ENCODE measurements at places on chromosomes 11 and 22.

GRCh38 chr22:31329029-31329428 is 17.1 kb downstream of the PATZ1 start:
- no peak for DNase-seq

- DNase-seq, result no peak
Measured at GRCh38 chr22:50674606-50675552, 2.3 kb downstream of the SHANK3 start.

DNA sequence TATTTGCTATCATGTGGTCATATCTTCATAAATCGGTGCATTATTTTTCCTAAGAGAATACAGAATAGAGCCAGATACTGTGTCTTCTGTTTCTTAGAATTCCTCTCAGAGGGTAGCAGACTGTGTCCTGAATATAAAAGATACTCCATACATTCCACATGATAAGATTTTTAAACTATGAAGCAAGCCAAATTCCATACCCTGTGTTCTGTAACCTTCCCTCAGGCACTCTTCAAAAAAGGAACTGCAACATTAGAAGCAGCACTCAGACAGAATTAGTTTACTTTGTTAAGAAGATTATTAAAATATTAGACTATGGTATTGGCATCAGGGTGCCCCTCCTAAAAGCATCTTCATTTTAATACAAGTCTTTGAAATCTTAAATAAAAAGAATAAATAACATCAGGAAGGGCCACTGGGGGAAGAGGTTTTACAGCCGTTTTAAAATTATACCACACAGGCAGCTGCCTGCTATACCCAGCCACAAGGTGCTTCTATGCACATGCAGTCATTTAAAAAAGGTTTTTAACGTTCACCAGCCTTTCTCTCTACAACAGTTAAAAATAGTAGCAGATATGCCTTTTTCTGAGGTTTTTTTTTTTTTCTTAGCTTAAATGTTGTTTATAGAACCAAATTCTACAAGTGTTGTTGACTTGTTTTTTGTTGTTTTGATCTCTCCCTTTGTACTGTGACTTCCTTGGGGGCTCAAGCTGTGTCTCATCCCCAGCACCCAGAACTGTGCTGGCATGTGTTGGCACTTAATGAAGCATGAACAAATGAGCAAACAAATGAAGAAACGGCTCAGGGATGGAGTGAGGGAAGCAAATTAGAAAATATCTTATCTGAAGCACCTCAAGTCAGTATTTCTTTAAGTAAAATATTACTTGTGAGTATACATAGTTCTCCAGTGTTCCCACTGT is 54.7 kb upstream of the CCDC89 start:
- no peak for DNase-seq

- no peak for DNase-seq
Measured at GRCh38 chr11:96052921-96053651, 129.2 kb upstream of the MTMR2 start.

DNA sequence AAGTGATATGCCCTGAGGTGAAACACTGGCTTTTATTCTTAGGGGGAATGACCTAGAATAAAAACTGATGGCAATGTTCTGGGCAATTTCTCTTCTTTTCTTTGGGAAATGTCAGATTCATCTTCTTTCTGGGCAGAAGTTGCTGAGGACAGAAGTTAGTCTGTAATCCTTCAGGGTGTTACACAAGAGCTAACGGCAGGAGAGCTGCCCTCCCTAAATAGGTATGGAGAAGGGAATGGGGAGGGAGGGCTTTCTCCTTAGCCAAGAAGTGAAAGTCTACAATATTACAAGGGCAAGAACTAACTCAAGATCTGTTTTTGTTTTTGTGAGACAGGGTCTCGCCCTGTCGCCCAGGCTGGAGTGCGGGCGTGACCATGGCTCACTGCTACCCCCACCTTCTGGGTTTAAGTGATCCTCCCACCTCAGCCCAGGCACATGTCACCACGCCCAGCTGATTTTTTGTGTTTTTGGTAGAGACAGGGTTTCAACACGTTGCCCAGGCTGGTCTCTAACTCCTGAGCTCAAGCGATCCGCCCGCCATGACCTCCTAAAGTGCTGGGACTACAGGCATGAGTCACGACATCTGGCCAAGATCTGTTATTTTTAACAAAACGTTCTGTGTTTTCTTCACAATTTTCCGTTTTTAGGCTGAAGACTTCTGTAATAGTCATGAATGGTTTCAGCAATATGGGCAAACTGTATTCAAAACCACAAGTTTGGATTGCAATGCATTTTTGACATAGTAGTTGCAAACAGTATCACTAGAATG is 7.2 kb downstream of the PIWIL4 start:
- DNase-seq, result no peak

DNA sequence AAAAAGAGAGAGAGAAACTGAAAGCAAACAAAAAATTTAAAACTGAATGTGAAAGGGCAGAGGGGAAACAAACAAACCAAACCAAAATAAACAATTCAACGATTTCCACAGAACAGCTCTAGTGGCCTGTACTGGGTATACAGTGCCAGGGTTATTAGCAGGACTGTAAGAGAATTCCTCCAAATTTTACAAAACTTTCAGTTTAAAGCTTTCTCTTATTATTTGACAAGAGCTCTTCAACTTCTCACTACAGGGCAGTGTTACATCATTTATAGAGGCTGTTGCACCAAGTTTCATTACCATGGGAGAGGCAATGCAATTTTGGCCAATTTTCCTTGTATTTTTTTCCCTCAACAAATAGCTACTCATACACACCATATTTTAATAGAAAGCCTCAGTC is 44.3 kb upstream of the CLPB start:
- DNase-seq, result no peak

- no peak for DNase-seq
Measured at GRCh38 chr22:19503869-19504268, 20.3 kb downstream of the CLDN5 start.

DNA sequence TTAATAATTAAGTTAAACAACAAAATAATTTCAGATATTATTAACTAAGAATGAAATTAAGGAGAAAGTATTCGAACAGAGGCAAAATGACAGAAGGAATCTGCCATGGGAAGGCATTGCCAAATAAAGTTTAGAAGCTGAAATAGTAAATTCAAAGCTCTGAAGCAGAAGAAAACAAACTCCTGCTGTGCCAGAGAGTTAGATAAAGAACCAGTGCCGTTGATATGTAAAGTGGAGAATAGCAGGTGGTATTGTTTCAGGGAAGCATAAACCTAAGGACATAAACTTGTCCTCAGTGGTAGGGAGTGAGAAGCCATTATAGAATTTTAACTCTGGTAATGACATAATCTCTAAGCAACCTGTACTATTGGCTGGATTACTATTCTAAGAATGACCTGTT is 2.7 kb upstream of the HBG2 start:
- DNase-seq, result no peak

- DNase-seq, result no peak
Measured at GRCh38 chr11:104908186-104908531, 9.9 kb upstream of the CASP12 start.

DNA sequence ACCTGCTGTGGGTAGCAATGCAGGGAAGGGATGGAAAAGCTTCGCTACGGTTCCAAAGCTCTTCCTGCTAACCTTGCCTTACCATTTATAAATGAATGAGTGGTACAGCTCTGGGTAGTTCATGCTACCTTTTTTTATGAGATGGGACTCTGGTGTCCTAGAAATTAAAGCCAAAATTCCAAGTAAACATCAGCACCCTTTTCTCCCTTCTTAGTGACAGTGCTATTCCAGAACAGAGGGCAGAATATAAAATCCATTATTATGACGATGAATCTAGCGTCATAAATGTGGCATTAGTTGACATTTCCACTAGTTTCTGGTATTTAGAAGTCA is 447 bp upstream of the SVIP start:
- no peak for DNase-seq

- DNase-seq, result no peak
Measured at GRCh38 chr11:29025001-29025400, 916.8 kb downstream of the METTL15 start.

DNA sequence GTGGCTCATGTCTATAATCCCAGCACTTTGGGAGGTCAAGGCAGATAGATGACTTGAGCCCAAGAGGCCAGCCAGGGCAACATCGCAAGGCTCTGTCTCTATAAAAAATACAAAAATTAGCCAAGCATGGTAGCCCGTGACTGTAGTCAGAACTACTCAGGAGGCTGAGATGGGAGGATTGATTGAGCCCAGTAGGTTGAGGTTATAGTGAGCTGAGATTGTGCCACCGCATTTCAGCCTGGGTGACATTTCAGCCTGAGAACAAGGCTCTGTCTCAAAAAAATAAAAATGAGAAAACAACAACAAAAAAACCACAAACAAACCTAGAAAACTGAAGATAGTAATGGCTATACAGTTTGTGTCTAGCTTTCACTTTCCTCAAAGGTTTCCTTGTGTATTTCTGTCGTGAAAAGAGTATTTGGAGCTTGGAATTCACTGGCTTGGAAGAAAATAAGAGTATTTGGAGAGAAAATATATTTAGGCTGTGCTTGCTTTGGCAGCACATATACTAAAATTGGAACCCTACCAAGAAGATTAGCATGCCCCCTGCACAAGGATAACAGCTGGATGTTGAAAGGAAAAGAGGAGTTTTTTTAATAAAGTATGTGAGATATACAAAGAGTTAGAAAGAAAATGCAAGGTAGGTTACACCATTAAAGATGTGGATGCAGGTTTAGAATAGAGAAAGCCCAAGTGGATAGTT is 3.9 kb upstream of the BIRC3 start:
- DNase-seq, result no peak

DNA sequence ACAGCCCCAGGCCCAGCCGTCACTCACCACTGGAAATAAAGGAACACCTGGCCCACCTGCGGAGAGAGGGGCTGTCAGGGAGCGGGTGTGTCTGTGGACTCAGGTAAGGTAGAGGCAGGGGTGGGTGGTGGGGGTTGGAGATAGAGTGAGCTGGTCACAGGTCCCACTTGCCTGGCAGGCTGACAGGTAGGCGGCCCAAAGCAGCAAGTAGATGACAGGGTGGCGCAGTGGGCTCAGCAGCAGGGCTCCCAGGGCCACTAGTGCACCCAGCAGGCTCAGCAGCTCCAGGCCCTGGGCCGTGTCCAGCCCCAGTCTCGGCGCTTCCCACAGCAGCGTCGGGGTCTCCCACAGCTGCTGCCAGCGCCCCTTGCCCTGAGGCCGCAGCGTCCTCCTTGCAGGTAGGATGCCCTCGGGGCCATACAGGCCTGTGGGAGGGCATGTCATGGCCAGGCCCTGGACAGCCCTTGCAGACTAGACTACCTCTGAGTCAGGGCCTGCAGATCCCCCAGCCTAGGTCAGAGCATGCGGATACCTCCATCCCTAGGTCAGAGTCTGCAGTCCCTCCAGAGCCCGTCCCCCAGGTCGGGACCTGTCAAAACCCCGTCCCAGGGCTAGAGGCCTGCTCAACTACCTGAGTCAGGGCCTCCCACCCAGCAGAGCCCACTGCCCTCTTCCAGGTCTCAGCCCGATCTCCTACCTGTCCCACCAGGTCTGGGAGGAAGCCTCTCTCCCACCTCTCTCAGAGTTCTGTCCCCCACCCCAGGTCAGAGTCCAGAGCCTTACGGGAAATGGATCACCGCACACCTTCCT is 686 bp downstream of the LMF2 start:
- no peak for DNase-seq

GRCh38 chr11:17650127-17650911 is 69.1 kb upstream of the MYOD1 start:
- DNase-seq, result no peak

GRCh38 chr11:92964471-92964870 is 5.0 kb upstream of the MTNR1B start:
- DNase-seq, result no peak

GRCh38 chr11:69881467-69882269 is 62.5 kb upstream of the FGF3 start:
- DNase-seq, result no peak

GRCh38 chr11:115391160-115391559 is 113.1 kb downstream of the CADM1 start:
- DNase-seq, result no peak

- DNase-seq, result no peak
Measured at GRCh38 chr11:79152511-79152910, 288.3 kb downstream of the TENM4 start.

- no peak for DNase-seq
Measured at GRCh38 chr11:69947059-69947792, 128.0 kb upstream of the FGF3 start.
